ENCODE measurements at places on chromosomes 5 and 9.
A peak's percentile ranks its signal among the peaks of the same experiment; 100 is the strongest.

DNA sequence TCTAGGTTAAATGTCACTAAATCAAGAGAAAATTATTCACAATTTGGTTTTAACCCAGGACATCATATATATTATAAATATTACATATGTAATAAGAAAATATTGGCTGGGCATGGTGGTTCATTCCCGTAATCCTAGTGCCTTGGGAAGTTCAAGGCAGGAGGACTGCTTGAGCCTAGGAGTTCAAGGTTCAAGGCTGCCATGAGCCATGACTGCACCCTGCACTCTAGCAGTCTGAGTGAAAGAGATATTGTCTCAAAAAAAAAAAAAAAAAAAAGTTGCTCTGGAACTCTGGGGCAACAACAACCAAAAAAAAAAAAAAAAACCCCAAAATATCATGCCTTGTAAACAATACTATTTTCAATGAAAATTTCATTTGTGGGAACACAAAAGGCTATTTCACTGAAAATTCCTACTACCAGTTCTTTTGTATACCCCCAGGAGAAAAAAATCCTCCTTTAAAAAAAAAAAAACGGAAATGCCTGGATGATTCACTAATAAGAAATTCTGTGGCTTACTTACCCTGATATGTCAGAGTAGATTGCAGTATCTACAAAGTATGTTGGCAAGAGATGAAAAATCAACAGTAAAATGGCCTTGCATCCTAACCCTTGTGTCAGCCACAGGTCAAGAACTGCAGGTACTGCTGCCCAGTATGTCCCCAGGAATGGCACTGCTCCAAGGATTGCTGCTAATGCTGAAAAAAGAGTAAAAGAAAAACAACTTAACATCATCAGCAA lies 22.6 kb upstream of the CTNNAL1 start:
- DNase-seq, result peak; percentile 78

DNA sequence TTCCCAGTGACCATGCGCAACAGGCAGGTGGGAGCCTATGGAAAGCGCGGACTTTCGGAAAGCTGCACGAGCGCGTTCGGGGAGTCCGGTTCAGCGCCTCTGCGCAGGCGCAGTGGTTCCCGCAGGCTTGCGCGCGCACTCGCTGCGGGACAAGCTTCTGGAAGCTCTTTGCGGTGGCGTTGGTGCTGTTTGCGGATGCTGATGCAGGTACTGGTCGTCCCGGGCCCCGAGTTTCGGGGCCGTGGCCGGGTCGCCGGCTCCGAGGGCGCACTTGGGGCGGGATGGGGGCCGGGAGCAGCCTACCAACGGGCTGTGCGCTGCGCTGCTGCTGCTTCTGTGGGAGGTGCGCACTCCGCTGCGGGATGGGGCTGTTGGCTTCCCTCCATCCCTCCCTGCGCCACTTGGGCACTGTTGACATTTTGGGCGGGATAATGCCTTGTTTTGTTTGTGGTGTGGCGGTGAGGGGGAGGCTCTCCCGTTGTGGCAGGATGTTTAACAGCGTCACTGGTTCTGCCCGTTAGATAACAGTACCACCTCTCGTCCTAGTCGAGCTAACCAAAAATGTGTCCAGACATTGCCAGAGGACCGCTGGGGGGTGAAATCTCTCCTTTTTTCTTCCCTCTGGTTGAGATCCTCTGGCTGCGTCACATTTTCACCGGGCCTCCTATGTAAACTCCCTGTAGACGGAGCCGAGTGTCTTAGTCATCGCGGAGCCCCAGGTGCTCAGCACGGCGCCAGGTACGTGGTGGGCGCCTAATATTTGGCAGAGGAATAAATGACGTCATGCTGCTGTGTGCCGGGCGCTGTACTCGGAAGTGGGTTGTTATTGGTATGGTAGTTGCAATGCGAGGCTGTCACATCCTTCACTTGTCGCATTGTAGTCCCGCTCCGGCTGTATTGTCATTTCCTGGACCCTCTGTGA lies at the start of gene ZNF483:
ZNF483 (plus strand) TSS at position 124 of the 922 bp plus-strand sequence. CDS start 2,217 bp downstream, outside the sequence.
- DNase-seq, result peak; percentile 93

GRCh38 chr5:163807781-163808180 lies 302.4 kb downstream of the MAT2B start:
- DNase-seq, result no peak

GRCh38 chr9:116320290-116320689 lies 166.7 kb downstream of the PAPPA start:
- DNase-seq, result no peak

DNA sequence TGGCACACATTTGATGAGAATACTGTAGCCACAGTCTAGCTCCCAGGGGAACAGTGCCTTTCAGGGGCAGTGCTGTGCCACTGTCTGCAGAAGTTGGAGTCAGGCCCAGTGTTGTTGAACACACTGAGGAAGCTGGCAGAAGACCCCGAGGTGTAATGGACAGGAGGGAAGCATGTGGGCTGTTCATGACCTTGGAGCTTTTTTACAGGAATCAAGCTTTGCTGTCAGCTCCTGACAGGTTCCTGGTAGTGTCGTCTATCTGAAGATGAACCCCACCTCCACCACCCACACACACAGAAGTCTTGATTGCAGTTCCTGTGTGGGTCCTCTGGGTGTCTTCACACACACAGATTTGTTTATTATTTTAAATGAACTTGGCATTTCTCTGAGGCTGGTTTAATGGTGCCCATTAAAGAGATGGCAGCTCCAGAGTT lies 40.3 kb upstream of the TNFAIP8 start:
- DNase-seq, result peak; percentile 58

- DNase-seq, result no peak
Observed at GRCh38 chr5:54425258-54425657, 30.2 kb upstream of the HSPB3 start.

GRCh38 chr5:143045062-143045461 lies 274.9 kb downstream of the ARHGAP26 start:
- DNase-seq, result no peak

- DNase-seq, result no peak
Observed at GRCh38 chr5:26889815-26890214, 148.6 kb downstream of the CDH9 start.

DNA sequence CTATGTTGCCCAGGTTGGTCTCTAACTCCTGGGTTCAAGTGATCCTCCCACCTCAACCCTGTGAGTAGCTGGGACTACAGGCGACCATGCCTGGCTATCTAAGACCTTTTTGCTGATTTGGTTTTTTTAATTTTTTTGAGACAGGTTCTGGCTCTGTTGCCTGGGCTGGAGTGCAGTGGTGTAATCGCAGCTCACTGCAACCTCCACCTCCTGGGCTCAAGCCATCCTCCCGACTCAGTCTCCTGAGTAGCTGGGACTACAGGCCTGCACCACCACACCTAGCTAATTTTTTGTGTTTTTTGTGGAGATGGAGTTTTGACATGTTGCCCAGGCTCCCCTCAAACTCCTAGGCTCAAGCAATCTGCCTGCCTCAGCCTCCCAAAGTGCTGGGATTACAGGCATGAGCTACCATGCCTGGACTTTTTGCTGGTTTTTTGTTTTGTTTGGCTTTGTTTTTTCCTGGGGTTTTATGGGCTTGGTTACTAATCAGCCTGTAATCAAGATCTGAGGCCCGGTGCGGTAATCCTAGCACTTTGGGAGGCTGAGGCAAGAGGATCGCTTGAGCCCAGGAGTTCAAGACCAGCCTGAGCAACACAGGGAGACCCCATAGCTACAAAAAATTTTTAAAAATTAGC lies 3.6 kb downstream of the CYSTM1 start:
- no peak for DNase-seq

DNA sequence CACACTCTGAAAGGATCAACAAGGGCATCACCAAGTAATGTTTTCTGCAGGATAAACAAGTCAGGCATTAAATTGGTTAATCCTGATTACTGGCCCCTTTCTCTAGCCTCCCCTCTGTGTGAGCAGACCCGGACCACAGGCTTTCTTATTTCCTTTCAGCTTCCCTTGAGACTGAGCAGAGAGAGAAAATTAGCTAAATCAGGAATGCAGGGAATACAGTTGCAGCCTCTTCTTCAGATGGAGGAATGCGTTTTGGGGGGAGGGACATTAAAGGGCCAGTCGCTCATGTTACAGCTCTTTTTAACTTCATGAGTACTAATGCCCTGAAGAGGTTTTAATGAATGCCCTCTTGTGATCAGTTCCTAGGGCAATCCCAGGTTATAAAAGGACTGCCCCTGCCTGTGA lies 19.8 kb downstream of the PCDHAC2 start:
- DNase-seq, result no peak

DNA sequence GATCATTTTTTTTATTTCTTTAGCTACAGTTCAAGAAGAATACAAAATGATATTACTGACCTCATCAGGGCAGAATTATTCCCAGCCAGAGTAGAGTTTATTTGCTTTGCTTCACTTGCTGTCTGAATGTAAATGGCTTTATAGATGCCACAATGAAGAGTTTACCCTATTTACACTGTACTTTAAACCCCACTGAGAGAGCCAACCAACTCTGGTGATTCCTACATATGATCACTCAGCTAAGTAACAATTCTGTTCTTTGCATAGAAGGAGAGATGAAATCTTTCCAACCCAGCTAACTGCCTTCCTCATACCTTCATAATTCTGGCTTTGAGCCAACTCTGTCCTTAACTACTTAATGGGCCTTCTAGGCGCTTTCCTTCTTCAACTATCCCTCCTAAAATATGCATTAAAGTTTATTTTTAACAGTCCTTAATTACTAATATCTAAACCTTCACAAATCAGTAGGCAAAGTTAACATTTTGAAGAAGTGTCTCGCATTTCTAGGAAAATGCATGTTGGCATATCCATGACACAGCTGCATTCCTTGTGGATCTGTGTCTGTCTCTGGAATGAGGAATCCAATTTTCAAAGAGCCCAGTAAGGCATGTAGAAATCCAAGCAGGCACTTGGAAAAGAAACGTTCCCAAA lies 284.8 kb upstream of the GRAMD2B start:
- no peak for DNase-seq

GRCh38 chr5:167348251-167348926 lies 943.1 kb upstream of the WWC1 start:
- no peak for DNase-seq

GRCh38 chr9:4603830-4604229 lies 58.3 kb upstream of the PLPP6 start:
- DNase-seq, result no peak

DNA sequence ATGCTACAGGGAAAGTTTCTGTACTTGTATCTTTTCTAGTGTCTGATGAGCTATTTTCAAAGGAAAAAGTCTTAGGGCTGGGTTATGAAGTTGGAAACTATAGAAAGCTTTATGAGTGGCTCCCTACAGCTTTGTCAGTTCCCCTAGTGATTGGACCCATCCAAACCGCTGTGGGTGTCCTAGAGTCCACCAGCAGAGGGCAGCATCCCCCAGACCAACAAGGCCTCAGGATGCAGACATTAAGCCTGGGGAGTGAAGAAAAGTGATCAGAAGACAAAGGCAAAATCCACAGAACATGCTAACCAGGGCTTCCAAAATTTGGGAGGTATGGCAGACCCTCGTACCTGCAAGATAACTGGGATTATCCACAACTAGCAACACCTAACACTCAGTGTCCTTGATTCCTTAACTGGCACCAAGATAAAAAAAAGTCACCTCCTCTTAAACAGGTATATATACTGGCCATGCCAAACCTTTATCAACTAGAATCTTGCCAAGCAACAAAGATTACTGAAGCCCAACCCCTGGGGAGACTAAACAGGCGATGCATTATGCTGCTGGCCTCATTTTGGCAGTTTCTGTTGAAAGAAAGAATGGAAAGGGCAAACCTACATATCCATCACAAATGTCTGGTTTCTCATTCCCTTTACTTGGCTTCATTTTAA lies 110.4 kb upstream of the NR5A1 start:
- peak; percentile 87 for DNase-seq

DNA sequence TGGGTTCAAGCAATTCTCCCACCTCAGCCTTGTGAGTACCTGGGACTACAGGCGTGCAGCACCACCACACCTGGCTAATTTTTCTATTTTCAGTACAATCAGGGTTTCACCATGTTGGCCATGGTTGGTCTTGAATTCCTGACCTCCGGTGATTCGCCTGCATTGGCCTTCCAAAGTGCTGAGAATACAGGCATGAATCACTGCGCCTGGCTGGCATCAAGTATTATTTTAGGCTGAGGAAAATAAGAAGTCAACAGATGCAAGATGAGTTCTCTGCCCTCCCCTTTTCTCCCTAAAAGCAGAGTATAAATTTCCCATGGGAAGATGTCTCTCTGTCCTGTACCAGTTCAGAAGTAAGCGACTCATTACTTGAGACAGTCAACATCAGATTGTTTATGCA lies 71.5 kb downstream of the ELAVL2 start:
- no peak for DNase-seq

DNA sequence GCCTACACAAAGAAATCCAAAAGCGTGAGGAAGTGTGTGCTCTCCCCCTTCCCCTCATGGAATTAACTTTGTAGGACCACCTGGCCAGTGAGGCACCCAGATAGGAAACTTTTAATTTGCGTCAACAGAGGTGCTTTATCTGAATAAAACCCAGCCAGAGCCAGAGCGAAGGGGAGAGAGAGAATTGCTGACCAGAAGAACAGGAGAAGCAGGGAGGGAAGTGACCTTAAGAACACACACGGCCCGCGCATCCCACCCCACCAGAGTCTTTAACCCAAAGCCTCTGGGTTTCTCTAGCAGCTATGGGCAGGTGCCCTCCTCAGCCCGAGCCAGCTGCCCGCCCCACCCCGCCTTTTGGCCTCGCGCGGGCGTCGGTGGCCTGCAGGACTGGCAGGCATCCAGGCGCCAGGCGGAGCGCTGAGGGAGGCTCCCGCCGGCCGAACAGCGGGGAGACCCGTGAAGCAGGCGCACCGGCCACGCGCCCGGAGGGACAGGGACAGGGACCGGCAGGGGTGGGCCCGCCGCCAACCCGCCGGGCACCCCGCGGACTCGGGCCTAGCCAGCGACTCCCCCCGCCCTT lies 580 bp downstream of the ERAP1 start:
- DNase-seq, result peak; percentile 90

DNA sequence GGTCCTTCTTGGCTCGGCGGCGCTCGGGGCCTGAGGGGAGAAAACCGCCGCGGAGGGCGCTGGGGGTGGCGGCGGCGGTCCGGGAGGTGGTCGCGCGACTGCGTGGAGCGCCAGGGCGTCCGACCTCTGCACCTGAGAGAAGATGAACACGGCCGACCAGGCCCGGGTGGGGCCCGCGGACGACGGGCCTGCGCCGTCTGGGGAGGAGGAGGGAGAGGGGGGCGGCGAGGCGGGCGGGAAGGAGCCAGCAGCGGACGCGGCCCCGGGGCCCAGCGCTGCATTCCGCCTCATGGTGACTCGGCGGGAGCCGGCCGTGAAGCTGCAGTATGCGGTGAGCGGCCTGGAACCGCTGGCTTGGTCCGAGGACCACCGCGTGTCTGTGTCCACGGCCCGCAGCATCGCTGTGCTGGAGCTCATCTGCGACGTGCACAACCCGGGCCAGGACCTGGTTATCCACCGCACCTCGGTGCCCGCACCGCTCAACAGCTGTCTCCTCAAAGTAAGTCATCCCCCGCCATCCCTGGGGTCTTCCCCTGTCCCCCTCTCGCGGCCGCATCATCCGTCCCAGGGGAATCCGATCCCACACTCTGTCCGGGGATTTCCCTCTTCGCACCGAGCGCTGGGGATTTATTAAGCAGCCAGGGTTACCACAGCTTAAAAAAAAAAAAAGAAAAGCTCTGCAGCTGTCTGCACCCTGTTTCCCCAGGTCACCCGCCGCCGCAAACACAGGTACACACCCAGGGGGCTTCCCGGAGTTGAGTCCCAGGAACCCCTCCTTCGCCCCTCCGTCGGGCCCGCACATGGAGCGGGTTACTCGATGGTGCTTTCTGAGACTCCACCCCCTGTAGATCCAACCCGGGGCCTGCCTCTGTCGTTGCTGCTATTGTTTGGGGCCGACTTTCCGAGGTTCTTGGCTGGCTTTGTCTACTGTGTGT lies at the start of gene GTF3C4:
GTF3C4 (plus strand) TSS at position 8 of the 935 bp plus-strand sequence; CDS start at position 143, 135 bp downstream.
- DNase-seq, result peak; percentile 50

Measured in GM03348 (cell line).